ENCODE measurements at places on chromosomes 12 and 14. TPM values are rescaled to one million over a fixed set of nuclear protein-coding genes. Genes with fewer than 3 reads are reported as not detected.

DNA sequence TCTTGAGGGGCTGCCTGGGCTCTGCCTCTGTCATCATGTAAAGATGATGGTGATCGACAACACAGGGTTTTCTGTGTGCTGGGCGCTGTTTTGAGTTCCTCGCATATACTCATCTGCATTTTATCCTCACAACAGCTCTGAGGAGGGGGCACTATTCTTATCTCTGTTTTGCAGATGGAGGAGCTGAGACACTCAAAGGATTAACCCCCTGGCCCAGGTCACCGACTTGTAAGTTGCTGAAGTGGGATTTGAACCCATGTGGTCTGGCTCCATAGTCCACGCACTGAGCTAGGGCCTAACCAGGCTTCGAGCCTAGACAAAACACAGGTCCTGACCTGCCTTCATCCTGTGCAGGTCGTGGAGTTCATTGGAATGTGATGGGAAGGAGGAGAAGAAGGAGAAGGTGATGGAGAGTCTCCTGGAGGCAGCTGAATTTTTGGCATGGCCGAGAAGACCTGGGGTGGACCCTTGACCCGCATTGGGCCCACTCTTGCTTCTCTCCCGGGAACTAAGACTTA, 140.0 kb downstream of the ASCL4 start:
- ATAC-seq = no peak

CCDC38 gene
- total RNA-seq = not detected

CLEC12A gene
- total RNA-seq = 0.36 TPM

DNA sequence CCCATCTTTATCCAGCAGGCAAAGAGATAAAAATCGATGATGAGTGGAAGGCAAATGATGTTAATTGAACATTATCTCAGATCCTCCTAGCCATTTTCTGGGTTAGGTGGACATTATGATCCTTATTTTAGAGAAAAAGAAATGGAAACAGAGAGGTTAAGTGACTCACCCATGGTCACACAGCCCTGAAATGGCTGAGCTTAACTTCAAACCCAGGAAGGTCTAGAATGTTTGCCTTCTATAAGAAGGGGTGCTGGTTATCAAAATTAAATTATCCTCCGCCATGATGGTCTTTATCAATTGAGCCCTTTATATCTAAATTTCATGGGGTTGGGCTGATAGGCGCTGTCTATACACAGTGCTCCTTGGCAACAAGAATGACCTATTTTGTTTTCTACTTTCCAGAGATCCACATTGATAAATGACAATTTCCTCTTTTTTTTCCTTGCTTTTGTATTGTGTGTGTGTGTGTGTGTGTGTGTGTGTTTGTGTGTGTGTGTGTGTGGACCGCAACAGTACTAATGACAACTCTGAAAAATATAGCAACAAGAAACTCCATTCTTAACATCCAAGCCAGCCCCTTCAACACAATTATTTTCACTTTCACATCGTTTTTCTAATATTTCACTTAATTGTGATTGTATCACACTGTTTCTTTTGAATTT, 571.9 kb downstream of the VRK1 start:
- no peak for ATAC-seq

APAF1 gene
- 4.1 TPM for total RNA-seq

- ATAC-seq = no peak
Observed at GRCh38 chr14:92960706-92961566, 38.0 kb downstream of the CHGA start.

- ATAC-seq = no peak
Observed at GRCh38 chr12:71242511-71242910, 84.7 kb upstream of the TSPAN8 start.

DNA sequence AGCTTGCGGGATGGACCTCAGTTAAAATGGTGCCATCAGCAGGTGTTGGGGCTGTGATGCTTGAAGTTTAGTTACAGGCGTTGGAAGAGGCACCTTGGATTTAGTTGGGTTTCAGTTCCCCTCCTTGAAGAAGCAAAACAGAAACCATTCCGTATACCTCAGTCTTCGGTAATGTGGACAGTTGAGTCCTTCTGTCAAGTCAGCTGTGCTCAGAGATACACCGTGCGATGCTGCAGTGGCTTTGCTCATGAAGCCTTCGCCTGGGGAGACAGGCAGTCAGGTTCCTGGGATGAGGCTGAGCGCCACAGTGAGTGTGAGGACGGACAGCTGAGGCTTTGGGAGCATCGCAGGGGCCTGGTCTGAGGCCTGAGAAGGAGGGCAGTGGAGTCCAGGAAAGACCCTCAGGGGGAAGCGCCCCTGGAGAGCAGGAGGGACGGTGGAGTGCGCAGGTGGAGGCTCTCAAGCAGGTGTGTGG, 7.4 kb downstream of the RAN start:
- peak; percentile 57 for ATAC-seq

LALBA gene
- total RNA-seq = not detected

SLC5A8 gene
- not detected for total RNA-seq

DNA sequence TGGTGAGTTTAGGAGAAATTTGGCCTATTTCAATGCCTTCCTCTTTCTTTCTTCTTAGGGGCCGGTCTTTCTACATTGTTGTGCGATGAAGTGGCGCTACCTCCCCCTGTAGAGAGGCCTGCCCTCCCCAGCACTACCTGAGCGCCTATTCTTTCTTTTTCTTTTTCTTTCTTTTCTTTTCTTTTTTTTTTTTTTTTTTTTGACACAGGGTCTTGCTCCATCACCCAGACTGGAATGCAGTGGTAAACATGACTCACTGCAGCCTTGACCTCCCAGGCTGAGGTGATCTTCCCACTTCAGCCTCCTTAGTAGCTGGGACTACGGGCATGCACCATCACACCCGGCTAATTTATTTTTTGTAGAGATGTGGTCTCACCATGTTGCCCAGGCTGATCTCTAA, 136.1 kb upstream of the MAX start:
- no peak for ATAC-seq

DNA sequence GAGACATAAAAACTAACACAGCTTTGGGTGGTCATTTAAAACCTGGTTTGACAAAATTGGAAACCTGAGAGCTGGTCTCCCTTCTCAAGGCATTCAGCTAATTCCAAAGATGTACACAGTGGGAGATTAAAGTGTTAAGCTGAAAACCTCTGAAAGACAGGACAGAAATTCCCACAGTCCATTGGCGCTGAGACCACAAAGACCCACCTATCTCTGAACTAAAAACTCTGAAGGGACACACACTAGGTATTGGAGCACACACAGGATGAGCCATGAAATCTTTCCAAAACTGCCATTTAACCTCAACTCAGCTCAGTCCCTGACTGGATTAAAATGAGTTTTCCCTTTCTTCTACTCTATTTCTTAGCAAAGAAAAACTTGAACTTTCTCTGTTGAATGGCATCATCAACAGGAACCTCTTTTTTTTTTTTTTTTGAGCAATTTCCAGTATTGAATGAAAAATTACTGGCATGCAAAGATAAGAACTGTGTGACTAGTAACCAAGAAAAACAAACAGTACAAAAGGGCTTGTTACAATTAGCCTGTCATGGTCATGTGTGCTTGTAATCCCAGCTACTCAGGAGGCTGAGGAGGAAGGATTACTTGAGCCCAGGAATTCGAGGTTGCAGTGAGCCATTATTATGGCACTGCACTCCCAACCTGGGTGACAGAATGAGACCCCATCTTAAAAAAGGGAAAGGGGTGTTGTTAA, 82.4 kb downstream of the IPO8 start:
- no peak for ATAC-seq

GRCh38 chr14:31414190-31414833, 6.0 kb downstream of the HEATR5A start:
- peak; percentile 29 for ATAC-seq

PPP1R1A gene
- not detected for total RNA-seq

- ATAC-seq = no peak
Observed at GRCh38 chr12:106711316-106711715, 63.2 kb upstream of the RIC8B start.

CISTR gene
- not detected for total RNA-seq

- ATAC-seq = no peak
Observed at GRCh38 chr12:6315184-6315583, 4.7 kb downstream of the PLEKHG6 start.

- no peak for ATAC-seq
Observed at GRCh38 chr12:8069582-8069981, 3.4 kb upstream of the C3AR1 start.

BMAL2 gene
- total RNA-seq = 58.3 TPM

GRCh38 chr14:91374879-91375702, 42.5 kb downstream of the CCDC88C start:
- no peak for ATAC-seq

- ATAC-seq = peak; percentile 39
Observed at GRCh38 chr12:109612975-109613502, 39.4 kb downstream of the MVK start.

- ATAC-seq = no peak
Observed at GRCh38 chr14:62916551-62916950, 128.7 kb downstream of the KCNH5 start.

GRCh38 chr12:20547816-20548575, 147.1 kb upstream of the SLCO1C1 start:
- no peak for ATAC-seq

Measured in esophagus mucosa (tissue), 1 donor.